ENCODE measurements at places on chromosomes 5 and 9.

GRCh38 chr5:1962619-1963355, 80.1 kb upstream of the IRX4 start:
- no peaks in the 10 kb centered on the region for H3K4me1 ChIP-seq
- no peak for DNase-seq
- no peak overlapping the region for H3K27ac ChIP-seq

DNA sequence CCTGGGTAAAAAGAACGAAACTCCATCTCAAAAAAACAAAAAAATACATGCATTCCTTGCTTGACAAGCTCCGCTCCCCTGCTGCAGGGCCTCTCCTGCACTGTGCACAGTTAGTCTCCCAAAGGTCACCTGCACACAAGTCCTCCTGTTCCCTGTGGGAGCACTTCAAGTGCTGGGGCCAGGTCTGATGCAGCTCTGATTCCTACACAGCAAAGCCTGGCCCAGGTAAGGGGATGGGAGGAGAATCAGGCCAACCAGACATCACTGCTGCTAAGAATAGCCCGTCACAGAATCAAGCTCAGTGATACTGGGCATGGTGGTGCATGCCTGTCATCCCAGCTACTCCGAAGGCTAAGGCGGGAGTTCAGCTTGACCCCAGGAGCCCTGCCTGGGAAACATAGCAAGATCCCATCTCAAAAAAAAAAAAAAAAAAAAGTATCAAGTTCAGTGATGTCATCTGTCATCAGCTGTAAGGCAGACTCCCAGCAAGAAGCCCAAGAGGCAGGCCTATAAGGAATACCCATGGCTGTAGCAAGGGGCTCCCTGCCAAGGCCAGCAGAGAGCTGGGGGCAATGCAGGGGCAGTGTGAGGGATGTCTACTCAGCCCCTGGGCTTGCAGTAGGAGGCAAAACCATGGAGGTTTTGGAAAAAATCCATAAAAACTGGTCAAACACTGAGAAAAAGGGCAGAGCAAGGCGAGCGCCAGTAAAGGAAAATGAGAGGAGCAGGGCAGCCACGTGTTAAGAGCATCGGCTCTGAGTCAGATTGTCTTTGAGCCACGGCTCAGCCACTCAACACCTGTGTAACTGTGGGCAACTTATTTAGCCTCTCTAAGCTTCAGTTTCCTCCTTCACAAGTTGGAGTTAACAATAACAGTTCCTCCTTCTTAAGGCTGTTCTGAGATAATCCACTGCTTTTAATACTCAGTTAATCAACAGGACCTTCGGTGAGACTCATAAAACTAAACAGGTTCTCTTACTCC, 3.2 kb downstream of the TPM2 start:
- H3K36me3 ChIP-seq = no peaks in the 10 kb centered on the region
- H3K4me3 ChIP-seq = no peak overlapping the region
- H3K4me1 ChIP-seq = peaks cover 21% of the 10 kb centered on the region
- no peaks in the 10 kb centered on the region for H3K27me3 ChIP-seq

- no peak for DNase-seq
- no peak overlapping the region for H3K4me3 ChIP-seq
- H3K27me3 ChIP-seq = no peaks in the 10 kb centered on the region
- H3K36me3 ChIP-seq = no peaks in the 10 kb centered on the region
- H3K27ac ChIP-seq = no peak overlapping the region
Observed at GRCh38 chr5:110053205-110053604, 363.5 kb downstream of the MAN2A1 start.

- H3K27ac ChIP-seq = peak overlapping the region; percentile 13
- H3K36me3 ChIP-seq = peaks cover 31% of the 10 kb centered on the region
- no peaks in the 10 kb centered on the region for H3K27me3 ChIP-seq
- no peak for DNase-seq
- no peak overlapping the region for H3K4me3 ChIP-seq
Observed at GRCh38 chr5:172097356-172097755, 90.7 kb downstream of the STK10 start.

- H3K4me1 ChIP-seq = no peaks in the 10 kb centered on the region
- no peaks in the 10 kb centered on the region for H3K36me3 ChIP-seq
Observed at GRCh38 chr9:8346296-8346695, 546.7 kb upstream of the DMAC1 start.

DNA sequence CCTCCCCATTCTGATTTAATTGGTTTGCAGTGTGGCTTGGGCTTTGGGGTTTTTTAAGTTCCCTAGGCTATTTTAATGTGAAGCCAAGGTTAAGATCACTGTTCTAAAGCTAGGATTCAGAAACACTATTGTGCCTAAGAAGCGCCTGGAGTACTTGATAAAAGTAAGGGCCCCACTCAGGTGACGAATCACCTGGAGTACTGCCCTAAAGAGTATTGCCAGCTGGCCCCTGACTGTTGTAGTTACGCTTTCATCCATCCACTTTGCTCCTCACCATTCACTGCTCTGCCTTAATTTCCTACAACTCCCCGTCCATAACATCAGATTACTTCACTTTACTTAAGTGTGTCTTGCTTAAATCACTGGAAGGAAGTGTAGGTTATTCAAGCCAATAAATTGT, 119.3 kb downstream of the CD180 start:
- no peak overlapping the region for H3K27ac ChIP-seq
- no peak for DNase-seq
- H3K4me3 ChIP-seq = no peak overlapping the region
- H3K4me1 ChIP-seq = no peaks in the 10 kb centered on the region
- H3K36me3 ChIP-seq = peaks cover 1% of the 10 kb centered on the region

DNA sequence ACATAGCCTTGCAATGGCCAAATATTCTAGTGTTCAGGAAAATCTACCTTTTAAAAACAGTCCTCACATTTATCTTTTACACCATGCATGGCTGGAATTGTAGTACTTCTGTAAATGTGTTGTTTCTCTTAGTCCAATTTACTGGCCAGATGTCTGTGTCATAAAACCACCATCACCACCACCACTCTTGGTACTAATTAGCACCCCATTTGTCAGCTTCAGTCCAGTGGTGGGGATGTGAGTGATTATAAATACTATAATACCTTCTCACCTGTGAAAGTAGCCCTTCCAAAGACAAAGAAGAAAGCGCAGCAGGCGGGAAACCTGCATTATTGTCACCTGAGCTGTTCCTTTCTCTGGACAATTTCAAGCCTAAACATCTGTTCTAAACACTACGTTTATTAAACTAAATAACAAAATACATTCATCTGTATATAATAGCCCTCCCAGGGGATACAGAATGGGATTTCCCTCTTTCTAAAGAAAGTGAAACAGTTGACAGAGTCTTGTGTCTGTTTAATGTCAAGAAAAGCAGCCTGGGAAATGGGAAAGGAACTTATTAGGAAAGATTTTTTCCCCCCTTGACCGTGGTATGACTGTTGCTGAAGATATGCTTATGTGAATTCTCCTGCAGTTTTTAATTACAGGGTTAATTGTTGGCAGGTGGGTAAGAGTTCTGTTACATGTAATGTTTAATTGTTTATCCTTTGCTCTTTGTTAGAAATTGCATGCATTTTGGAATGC, 144.5 kb upstream of the NUDT12 start:
- no peak for DNase-seq
- H3K4me3 ChIP-seq = no peak overlapping the region
- no peaks in the 10 kb centered on the region for H3K36me3 ChIP-seq
- H3K4me1 ChIP-seq = no peaks in the 10 kb centered on the region

GRCh38 chr5:9559965-9560364, 14.1 kb upstream of the SEMA5A start:
- no peaks in the 10 kb centered on the region for H3K4me1 ChIP-seq
- no peak overlapping the region for H3K27ac ChIP-seq
- no peaks in the 10 kb centered on the region for H3K36me3 ChIP-seq
- H3K4me3 ChIP-seq = no peak overlapping the region
- H3K27me3 ChIP-seq = no peaks in the 10 kb centered on the region

DNA sequence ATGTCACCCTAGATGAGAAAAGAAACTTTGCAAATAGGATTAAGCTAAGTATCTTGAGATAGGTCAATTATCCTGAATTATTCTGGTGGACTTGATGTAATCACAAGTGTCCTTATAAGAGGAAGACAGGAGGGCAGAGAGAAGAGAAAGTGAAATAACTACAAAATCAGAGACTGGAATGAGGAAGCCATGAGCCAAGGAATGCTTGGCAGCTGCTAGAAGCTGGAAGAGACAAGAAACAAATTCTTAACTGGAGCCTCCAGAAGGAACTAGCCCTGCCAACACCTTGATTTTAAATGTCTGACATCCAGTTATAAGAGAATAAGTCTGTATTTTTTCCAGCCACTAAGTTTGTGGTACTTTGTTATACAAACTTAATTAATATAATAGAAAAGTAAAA, 480.0 kb downstream of the NR2F1-AS1 start:
- DNase-seq = no peak
- no peaks in the 10 kb centered on the region for H3K4me1 ChIP-seq
- no peaks in the 10 kb centered on the region for H3K36me3 ChIP-seq
- H3K27me3 ChIP-seq = no peaks in the 10 kb centered on the region
- no peak overlapping the region for H3K4me3 ChIP-seq
- no peak overlapping the region for H3K27ac ChIP-seq

GRCh38 chr5:106142116-106142515, 1528.6 kb downstream of the EFNA5 start:
- H3K36me3 ChIP-seq = no peaks in the 10 kb centered on the region
- H3K4me1 ChIP-seq = no peaks in the 10 kb centered on the region
- H3K27me3 ChIP-seq = no peaks in the 10 kb centered on the region
- no peak overlapping the region for H3K4me3 ChIP-seq

DNA sequence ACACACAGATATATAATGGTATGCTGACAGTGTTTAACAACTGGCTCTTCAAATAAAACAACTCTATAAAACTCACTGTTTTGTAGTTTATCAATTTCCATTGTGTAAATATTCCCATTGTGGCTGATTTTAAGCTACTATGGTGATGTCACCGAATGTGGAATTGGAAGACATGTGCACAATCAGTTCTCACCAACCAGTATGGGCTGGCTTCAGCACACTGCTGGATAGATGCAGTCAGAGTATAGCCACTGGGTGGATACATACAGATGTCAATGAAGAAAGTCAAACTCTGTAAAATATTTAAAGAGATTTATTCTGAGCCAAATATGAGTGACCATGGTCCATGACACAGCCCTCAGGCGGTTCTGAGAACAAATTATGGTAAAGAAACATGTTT, 475.9 kb upstream of the SMARCA2 start:
- no peak overlapping the region for H3K27ac ChIP-seq
- no peaks in the 10 kb centered on the region for H3K36me3 ChIP-seq
- no peak overlapping the region for H3K4me3 ChIP-seq
- no peak for DNase-seq
- peaks cover 6% of the 10 kb centered on the region for H3K27me3 ChIP-seq

DNA sequence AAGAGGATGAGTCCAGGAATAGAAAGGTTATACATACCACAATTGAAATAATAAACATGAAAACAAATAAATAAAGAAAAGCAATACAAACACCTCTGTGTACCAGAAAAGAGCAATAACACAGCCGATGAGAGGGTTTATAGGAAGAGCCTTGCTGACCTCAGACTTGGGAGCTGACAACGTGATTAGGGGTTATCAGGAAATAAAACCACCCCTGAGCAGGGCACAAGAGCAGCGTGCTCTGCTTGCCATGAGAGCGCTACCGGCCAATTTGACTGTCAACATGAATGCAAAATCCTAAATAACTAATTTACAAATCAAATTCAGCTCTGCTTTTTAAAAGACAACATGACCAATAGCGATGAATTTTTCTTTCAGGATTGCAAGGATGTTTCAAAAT, 2.6 kb upstream of the FREM1 start:
- no peaks in the 10 kb centered on the region for H3K36me3 ChIP-seq
- no peaks in the 10 kb centered on the region for H3K4me1 ChIP-seq
- H3K4me3 ChIP-seq = no peak overlapping the region
- no peaks in the 10 kb centered on the region for H3K27me3 ChIP-seq

DNA sequence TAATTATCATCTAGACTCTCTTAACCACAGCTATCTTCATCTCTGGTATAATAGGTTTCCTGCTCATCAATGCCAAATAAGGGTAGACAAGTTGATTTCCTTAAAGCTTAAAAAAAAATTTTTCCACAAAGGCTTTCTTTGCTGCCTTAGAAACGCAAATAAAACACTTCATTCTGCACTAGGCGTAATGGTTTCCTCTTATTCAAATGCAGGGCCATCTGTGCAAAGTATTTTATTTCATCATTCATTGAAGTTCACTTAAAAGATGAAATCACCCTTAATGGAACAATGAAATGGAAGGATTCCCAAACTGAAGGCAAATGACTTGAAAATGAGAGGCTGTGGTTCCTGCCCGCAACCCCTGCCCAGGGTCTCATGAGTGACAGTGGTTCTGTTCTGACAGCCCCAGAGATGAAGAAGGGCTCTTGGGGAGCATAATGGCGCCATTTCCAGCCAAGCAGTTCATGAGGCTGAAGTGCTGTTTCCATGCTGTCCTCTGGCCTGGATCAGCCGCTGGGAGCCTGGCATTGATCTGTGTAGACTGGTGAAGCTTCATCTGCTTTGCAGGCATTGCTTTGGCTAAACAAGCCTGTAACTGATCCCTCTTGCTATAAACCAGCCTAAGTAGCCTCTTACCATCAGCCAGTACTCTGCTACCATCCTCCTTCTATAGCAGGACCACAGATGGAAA, 276.9 kb upstream of the WWC1 start:
- no peaks in the 10 kb centered on the region for H3K36me3 ChIP-seq
- H3K27ac ChIP-seq = no peak overlapping the region
- H3K4me3 ChIP-seq = no peak overlapping the region
- no peak for DNase-seq
- no peaks in the 10 kb centered on the region for H3K27me3 ChIP-seq
- no peaks in the 10 kb centered on the region for H3K4me1 ChIP-seq

- H3K27me3 ChIP-seq = no peaks in the 10 kb centered on the region
- H3K27ac ChIP-seq = no peak overlapping the region
- H3K4me3 ChIP-seq = no peak overlapping the region
- H3K4me1 ChIP-seq = no peaks in the 10 kb centered on the region
- DNase-seq = no peak
Observed at GRCh38 chr5:93673316-93673954, 68.0 kb downstream of the POU5F2 start.

DNA sequence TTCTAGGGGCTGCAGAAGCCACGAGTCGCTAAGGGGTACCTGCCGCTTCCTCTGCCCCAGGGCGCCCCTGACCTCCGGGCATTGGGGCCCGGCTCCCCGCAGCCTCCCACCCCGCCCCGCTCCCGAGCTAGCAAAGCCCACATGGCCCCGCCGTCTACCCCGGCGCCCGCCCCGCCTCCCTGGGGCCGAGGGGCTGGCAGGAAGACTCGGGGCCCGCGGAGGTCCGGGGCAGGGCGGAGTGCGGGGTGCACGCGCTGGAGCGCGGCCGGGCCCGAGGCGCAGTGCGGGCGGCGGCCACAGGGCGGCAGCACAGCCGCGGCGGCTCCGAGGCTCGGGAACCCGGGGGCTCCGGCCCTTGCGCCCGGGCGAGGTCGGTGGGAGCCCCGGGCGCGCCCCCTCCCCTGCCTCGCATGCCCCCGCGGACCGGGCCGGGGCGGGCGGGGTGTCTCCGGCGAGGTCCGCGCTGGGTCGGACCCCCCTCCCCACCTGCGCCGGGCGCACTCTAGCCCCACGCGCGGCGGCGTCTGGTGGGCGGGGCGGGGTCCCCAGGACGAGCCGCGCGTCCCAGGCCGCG, 6.7 kb downstream of the NRARP start:
- no peaks in the 10 kb centered on the region for H3K36me3 ChIP-seq
- H3K4me3 ChIP-seq = no peak overlapping the region
- H3K4me1 ChIP-seq = peaks cover 8% of the 10 kb centered on the region
